ENCODE measurements at places on chromosomes 7 and 10.

DNA sequence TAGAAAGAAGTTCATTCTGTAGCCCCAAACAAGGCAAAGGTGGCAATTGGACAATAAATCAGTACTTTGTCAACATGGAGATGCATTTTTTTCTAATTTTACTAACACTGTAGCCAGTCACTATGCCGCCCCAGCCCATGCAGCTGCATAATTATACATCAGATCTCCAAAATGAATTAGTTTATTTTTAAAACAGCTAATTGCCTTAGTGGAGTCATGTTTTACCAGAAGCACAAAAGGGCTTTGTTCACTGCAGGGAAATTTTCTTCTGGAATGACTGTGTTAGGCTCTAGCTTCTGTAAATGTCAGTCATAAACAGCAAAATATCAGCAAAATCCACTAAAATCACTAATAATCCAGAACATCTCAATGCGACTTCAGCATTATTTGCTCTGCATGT is 20.1 kb upstream of the HDAC9 start:
- DNase-seq: no peak

DNA sequence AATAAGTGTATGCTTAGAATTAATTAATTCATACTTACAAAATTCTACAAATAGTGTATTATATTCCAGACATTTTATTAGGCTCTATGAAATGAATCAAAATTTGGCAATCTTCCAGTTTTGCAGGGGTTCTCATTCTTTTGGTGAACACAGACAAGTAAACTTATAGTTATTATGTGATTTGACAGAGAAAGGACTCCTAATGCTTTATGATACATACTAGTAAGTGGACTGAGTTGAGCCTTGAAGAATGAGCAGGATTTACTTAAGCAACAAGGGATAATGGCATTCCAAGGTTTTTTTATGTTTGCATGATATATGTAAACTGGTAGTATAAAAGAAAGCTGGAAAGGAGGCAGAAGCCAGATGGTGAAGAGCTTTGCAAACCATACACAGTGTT is 145.7 kb upstream of the FERD3L start:
- DNase-seq: no peak

GRCh38 chr7:130297628-130298543 is 4.9 kb downstream of the CPA4 start:
- DNase-seq: no peak

GRCh38 chr10:77970869-77971803 is 44.6 kb upstream of the DLG5 start:
- no peak for DNase-seq

DNA sequence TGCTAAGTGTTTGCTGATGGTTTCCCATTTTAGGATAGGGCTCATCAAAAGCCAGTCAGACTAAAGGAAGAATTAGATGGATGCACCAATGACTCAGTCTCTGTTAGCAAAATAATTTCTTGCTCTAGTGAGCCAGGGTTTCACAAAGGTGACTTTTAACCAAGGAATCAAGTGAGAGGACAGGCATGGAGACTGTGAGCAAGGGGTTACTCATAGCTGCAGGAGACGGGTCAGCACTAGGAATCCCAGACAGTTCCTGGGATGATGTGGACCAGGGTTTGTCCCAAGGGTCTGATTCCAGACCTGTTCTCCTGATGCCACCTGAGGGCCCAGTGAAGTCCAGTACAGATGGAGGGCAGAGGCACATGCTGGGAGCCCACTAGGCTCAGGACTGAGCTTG is 138.1 kb downstream of the NOC3L start:
- DNase-seq: no peak

- DNase-seq: peak; percentile 77
These were observed 104.6 kb upstream of the PPIF start for GRCh38 chr10:79242620-79243152.

DNA sequence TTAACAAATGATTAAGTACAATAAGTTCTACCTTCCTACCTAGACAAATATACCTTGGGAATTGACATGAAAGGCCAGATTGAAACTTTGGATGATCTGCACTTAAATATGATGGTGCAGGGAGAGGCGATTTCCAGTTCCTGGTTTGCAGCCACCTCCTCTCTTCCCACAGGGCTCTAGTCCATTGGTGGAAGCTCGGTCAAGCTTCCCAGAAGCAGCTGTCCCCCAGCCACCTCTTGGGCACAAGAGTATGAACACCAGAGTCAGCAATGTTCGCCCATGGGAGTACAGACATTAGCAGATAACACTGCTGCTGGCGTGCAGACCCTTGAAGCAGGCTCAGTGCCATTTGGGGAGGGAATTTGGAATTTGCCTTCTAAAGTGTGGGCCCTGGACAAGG is 1.5 kb upstream of the CPVL start:
- no peak for DNase-seq

DNA sequence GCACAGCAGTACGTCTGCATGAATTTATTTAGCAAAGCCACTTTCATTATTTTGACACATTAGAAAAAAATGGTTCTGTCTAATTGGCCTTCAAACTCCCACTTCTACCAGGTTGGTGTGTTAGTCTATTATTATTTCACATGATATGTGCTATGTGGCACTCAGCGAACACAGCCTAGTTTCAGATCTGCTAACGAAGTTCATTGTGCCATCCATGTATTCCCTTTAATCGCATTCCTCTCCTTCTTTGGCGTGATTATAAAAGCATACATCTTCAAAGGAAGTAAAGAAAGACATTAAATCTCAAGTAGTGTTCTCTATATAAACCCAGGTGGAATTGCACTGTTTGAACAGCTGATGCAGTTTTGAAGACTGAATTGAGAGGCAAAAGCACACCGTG is 96.4 kb upstream of the CACNA2D1 start:
- DNase-seq: no peak

DNA sequence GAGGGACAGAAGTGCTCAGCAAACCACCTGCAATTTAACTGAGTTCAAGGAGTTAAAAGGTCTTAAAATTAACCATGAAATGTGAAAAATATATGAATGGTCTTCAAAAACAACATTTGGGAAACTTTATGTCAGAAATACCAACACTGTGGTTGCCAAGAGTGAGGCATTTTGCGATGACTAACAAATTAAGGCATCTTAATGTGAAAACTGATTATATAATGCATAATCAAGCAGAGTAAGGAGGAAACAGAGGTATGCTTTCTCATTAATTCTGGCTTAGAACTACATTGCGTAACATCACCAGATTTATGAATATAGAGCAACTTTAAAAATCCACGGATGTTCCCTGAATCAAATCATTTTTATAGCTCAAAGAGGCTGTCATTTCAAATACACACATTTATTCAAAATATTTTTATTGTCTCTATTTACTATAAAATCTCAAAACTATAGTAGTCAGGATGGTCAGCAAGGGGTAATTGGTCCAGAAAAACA is 335.5 kb downstream of the LRRTM3 start:
- DNase-seq: no peak

- no peak for DNase-seq
These were observed 140.3 kb downstream of the FOXP2 start for GRCh38 chr7:114554781-114555537.

- DNase-seq: no peak
These were observed 612 bp upstream of the SLC18A3 start for GRCh38 chr10:49609283-49610113.

GRCh38 chr10:34743814-34744213 is 71.3 kb downstream of the PARD3 start:
- DNase-seq: no peak

DNA sequence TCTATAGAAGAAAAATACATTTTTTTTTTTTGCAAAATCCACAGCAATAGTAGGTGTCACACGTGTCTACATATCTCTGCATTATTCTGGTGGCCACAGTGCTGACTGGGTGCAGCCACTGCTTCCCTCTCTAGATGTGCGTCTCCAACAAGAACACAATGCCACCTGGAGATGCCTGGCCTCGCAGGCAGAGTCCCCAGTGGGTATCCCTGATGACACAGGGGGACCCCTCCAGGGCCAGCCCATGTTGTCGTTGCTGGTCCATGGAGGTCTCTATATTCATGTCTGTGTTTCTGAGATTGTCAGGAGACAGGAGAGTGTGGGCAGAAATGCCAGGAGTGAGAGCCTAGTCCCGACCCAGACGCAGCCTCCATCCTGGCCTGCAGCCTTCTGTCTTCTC is 345.9 kb upstream of the SHH start:
- no peak for DNase-seq

GRCh38 chr10:64288404-64288803 is 767.2 kb downstream of the REEP3 start:
- no peak for DNase-seq

- DNase-seq: no peak
These were observed 12.6 kb upstream of the SLC16A12 start for GRCh38 chr10:89547853-89548513.

DNA sequence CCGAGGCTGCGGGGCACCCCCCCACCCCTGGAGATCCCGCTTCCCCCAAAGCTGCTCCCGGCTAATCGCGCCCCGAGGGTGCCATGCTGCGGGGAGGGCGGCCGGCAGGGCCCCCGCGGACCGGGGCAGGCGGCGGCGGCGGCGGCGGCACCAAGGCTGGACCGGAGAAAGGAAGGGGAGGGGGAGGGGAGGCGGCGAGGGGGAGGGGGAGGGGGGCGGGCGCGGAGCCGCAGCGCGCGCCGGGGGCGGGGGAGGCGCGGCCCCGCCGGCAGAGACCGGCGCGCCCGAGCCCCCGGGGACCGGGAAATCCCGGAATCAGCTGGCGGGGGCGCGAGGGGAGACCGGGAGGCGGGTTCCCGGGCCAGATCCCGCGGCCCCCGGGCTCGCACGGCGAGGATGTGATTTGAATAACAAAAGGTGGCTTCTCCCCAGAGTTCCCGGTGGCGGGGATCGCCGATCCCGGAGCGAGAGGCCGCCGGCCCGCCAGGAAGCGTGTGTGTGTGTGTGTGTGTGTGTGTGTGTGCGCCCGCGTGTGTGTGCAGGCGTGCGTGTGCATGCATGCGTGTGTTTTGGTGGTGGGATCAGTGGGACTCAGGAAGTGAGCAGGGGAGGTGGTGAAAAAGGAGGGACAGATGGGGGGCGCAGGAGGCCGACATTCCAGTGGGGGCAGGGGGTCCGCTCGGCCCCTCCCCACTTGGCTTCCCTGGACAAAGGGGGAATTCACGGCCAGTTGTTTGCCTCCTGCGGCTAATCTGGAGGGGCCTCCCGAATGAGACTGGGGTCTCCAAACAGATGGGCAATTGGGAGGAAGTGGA is 99.5 kb downstream of the HIP1 start:
- peak; percentile 56 for DNase-seq

- DNase-seq: no peak
These were observed 42.2 kb downstream of the ADCYAP1R1 start for GRCh38 chr7:31094271-31094670.

DNA sequence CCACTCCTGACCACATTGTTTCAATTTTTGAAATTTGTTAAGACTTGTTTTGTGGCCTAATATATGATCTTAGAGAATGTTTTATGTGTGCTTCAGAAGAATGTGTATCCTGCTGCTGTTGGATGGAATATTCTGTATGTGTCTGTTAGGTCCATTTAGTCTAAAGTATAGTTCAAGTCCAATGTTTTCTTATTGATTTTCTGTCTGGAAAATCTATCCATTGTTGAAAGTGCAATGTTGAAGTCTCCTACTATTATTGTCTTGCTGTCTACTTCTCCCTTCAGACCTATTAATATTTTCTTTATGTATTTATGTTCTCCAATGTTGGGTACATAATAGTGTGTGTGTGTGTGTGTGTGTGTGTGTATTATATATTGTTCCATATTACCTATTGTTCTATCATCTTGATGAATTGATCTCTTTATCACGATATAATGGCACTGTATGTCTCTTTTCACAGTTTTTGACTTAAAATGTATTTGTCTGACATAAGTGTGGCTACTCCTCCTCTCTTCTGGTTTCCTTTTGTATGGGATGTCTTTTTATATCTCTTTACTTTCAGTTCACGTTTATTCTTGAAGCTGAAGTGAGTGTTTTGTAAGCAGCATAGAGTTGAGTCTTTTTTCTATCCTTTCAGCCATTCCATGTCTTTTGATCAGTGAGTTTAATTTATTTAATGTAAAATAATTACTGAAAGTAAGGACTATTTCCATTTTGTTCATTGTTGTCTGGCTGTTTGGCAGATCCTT is 61.3 kb downstream of the AKR1D1 start:
- DNase-seq: no peak

DNA sequence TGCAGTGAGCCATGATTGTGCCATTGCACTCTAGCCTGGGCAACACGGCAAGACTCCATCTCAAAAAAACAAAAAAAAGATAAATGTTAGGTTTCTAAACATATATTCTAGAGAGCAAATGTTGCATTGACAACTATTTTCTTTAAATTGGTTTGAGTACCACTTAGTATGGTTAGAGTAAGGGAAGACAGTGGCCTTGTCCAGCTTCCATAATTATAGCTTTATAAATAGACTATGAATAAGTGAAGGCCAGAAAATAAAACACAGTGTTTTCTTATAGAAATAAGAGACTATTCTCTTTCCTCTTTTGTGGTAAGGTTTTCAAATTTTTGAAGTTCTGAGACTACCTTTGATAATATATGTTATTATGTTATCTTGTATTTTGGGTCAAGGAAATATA is 50.5 kb downstream of the EXOC4 start:
- DNase-seq: no peak

DNA sequence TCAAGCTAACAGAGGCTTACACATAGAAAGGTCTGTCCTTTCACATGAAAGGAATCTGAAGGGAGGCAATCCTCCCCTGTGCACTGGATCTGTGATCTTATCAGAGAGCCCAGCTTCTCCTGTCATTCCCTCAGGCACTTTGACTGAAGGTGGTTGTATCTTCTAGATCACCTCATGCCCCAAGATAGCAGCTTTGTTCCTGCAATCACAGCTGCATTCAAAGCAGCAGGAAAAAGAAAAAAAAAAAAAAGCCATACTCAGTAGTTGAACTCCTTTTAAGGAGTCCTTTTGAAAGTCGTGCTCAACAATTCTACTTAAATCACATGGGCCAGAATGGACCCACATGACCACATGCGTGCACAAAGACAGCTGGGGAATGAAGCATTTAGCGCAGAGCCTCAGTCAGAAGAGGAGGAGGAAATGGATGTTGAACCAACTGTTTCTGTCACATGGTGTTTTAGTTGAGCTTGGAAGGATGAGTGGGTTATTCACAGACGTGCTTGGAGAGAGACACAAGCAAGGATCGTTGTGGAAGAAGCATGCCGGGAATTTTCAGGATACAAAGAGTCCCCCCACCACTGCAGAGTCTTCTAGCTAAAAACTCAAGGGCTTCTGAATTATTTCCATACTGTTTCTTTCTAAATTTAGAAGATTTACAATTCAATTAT is 13.0 kb upstream of the PFKP start:
- DNase-seq: no peak

DNA sequence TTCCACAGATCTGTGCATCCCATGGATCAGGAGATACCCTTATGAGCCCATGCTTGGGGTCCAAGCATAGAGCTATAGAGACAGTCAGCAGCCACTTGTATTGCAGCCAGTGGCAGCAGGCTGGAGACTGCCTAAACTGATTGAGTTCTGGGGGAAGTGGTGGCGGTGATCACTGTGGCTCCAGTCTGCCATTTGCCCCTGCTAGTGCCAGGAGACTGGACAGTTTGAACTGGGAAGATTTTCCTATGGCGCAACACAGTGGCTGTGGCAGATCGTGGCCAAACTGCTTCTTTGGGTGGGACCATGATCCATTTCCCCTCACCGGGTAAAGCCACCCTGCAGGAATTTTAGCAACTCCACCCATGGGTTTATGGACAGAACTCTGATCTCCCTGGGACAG is 679.7 kb upstream of the SEMA3D start:
- DNase-seq: no peak

All from activated naive CD8-positive, alpha-beta T cell treated with anti-CD3 and anti-CD28 coated beads, Interleukin-2, amount 10 ng/mL, durations not matched to agents 7 days and 5 days (primary cell).